ENCODE measurements at places on chromosomes 3 and 15.

DNA sequence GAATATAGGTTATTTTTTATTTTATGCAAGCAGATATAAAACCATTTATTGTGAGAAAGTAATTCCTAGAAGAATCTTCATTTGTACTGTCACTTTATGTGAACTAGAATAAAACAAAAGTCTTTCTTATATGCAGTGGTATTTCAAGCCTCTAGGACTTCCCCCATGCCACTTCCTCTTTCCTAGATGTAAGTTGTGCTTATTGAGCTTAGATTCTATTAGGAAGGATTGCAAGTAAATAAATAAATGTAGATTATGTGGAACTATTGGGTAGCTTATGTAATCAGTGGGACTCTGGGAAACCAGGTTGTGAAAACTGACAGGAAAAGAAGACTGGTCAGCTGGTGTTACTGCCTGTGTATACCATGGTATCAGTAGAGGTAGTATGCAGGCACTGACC is 169.7 kb downstream of the RSRC1 start:
- DNase-seq, result no peak

GRCh38 chr15:85027421-85027820 is 45.8 kb downstream of the PDE8A start:
- DNase-seq, result no peak

DNA sequence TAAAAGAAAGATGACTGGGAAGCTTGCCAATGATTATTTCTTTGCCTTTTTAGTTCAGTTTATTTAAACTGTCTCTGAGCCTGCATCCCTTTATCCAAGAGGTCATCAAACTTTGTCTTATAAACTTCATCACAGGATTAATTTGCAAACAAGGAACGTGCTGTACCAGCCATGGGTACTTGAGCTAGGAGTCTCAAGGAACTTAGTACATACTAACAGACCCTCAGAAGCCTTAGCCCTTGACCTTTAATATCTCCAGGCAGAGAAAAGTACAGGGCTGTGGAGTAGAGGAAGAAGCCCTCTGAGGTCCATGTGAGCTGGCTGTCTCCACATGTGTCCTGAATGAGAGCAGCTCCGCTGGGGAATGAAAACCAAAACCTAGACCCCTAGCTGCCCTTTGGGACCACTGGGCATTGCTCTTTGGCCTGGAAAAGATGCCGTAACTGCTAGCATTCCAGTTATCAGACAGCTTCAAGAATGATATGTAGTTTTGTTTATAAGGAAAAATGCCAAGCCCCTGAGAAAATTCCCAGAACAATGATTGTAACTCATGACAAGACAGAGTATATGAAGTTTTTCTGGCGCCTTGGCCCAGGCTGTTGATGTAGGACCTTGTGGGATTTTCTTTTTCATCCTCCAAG is 92.1 kb downstream of the ASB7 start:
- no peak for DNase-seq

GRCh38 chr3:196620161-196620604 is 19.3 kb upstream of the NRROS start:
- DNase-seq, result no peak

DNA sequence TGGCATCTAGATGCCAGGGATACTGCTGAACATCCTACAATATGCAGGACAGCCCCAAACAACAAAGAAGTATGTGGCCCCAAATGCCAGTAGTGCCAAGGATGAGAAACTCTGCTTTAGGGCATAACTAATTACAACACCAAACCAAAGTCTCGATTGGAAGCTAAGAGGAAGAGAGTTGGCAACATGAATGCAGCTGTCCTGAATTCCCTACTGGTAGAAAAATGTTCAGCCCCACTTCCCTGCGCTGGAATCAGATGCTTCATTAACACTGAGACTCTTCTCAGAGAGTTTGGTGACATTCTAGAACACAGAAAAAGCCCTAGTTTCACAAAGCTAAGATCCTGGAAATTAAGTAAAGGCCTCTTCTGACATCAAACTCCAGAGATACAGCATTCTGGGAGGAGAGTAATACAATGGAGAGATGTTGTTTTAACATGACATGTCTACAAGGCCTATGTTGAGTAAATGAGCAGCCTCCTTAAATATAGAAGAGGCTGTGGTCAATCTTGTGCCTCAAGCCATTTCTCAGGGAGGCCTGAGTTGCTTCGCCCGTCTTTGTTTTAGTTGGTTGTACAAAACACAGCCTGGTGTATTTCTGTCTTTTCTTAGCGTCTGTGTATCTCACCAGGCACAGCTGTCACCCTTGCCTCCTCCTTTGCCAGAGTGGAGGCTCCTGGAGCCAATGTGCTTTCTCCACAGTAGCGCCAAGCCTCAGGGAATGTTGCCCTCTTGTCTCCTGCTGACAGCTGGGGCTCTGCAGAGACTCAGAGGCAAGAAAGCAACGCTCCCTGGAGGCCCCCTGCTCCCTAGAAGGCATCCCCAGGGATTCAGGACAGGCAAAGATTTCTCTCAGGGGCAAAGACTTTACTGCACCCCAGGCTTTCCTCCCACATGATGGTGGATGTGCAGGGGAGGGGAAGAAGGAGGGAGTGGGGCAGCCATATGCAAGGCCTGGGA is 25.1 kb upstream of the CTNNB1 start:
- DNase-seq, result no peak

DNA sequence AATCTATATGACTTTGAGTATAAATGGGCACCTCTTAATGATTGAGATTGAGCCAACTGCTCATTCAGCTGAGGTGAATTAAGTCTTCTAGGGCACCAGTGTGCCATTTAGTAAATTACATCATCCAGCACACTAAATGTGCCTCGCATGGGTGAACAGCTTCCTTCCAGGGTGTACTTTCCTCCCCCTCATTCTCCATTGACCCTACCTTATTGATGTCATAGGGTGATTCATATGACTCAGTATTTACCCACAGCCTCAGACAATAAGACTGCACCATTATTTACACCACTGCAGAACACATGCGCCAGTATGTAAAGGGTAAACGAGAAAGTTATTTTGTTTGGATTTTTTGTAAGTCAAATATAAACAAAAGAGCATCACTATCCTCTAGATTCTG is 185.2 kb upstream of the ARL6 start:
- no peak for DNase-seq

GRCh38 chr15:85636351-85636750 is 158.4 kb downstream of the KLHL25 start:
- DNase-seq, result no peak

- DNase-seq, result no peak
These were observed 32.2 kb upstream of the CDCP1 start for GRCh38 chr3:45178183-45179023.

GRCh38 chr3:14640157-14640562 is 11.4 kb upstream of the CCDC174 start:
- no peak for DNase-seq

DNA sequence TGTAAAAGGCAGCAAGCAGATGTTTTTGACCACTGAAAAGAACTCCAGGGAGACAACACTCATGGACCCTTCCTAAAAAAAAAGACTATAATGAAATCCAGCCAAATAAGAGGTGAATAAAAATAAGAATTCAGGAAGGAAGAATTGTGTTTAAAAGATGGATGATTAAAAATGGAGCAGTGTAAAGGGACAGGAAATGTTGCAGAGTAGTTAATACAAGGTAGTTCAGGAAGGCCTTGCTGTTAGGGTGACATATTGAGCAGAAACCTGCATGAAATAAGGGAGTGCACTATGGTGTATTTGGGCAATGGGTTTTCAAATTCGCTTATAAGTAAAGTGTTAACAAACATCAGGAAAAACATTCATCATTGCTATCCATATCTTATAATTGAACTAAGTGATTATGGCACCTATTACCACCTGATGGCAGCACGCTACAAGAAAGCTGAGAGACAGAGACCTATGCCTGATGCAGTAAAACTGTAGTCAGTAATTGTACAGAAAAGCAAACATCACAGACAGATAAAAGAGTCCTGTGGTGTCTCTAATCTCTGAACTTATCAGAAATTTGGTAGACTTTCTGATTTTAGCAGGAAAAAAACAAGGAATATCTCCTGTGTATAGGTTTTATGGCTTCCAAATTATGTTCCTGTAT is 5.8 kb upstream of the DBR1 start:
- DNase-seq, result no peak

DNA sequence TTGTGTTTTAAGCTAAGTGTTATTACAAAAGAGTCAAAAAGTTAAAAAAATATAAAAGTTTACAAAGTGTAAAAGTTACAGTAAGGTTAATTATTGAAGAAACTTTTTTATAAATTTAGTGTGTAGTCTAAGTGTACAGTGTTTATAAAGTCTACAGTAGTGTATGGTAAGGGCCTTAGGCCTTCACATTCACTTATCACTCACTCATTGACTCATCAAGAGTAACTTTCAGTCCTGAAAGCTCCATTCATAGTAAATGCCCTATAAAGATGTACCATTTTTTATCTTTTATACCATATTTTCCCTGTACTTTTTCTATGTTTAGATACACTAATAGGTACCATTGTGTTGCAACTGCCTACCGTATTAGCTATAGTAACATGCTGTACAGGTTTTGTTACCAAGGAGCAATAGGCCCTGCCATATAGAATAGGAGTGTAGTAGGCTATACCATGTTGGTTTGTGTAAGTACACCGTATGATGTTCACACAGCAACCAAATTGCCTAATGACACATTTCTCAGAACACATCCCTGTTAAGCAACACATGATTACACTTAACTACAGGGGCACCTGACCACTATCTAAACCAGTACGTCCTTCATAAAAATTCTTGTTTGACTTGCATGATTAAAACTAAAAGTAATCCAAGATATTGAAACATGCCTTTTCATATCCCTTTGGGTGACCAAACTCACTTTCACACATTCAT is 17.2 kb downstream of the RAD18 start:
- no peak for DNase-seq

GRCh38 chr3:133914839-133915600 is 19.3 kb upstream of the RAB6B start:
- DNase-seq, result no peak

- DNase-seq, result no peak
These were observed 138.9 kb downstream of the CACNA1D start for GRCh38 chr3:53633197-53633787.

DNA sequence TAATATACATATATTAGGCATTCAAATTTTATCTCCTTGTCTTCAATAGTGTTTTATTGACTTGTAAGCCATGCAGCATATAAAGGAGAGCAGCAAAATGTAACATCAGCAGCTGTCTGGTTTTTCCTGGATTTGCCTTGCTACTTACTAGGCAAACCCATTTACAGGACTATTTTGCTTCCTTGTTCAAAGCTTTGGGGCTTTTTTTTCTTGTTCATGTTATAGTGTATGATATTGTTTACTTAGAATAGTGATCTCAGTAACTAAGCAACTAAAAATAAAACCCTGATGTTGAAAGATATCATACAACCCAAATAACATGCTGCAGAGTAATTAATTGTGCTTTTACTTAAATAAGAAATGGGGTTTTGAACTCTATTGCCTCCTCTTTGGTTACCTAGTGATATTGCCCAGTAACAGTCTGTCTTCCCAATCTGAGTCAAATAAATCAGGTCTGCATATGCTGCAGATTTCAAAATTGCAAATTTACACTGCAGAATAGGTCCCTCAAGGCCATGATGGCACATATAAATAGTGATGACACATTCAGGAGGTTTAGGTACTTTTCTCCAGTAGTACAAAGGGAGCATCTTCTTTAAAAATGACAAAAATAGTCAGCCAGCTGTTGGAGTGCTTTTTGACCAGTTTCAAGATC is 578.1 kb upstream of the NECTIN3 start:
- no peak for DNase-seq

- no peak for DNase-seq
These were observed 383.1 kb upstream of the TPRG1 start for GRCh38 chr3:188788621-188789081.

DNA sequence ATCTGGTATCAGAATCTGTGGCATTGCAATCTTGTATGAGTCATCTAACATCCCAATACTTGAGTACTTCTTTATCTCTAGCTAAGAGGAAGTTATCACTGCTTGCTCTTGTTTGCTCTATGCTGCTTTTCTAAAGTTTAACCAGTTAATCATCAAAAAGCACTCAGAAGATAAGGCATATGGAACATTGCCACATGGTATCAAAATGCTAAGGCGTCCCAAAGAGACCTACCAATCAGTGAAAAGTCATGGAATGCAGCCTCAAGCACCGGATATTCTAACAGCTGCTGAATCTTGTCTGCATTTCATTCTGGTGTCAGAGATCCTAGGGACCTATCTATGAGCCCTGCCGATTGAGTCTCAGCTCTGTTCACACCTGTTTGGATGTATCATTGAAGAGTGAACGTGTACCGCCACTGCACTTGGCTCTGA is 192.8 kb downstream of the ARPP21 start:
- DNase-seq, result no peak

- no peak for DNase-seq
These were observed 264.2 kb upstream of the LRRC3B start for GRCh38 chr3:26358405-26358804.

- DNase-seq, result no peak
These were observed 178.8 kb downstream of the CHST2 start for GRCh38 chr3:143298380-143298779.

DNA sequence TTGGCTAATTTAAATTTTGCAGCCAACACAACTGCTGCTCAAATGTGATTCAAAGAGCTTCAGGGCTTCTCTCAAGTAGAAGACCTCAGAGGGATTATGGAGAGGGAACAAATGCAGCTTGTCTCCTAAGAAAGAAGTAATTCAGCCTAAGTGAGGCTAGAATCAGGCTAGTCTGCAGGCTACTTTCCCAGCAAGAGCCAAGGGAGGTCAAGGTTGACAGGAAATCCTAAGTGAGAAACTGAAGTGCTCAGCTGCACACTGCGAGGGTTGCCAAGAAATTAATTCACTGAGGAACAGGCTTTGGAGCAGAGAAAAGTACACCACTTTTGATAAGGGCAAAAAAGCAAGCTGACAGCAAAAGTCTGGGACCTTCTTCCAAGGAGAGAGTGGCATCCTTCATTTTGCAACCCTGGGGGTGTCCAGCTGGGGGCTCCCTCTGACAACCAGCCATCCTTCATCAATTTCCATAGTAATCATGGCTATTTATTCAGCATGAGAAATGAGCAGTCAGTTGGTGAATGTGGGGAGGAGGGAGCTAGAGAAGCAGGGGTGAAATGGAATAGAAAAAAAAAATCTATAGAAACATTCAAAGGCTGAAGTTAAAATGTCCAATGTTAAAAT is 646.4 kb upstream of the ADAMTS9 start:
- DNase-seq, result no peak

GRCh38 chr3:151357463-151357850 is 27.1 kb downstream of the P2RY12 start:
- no peak for DNase-seq

DNA sequence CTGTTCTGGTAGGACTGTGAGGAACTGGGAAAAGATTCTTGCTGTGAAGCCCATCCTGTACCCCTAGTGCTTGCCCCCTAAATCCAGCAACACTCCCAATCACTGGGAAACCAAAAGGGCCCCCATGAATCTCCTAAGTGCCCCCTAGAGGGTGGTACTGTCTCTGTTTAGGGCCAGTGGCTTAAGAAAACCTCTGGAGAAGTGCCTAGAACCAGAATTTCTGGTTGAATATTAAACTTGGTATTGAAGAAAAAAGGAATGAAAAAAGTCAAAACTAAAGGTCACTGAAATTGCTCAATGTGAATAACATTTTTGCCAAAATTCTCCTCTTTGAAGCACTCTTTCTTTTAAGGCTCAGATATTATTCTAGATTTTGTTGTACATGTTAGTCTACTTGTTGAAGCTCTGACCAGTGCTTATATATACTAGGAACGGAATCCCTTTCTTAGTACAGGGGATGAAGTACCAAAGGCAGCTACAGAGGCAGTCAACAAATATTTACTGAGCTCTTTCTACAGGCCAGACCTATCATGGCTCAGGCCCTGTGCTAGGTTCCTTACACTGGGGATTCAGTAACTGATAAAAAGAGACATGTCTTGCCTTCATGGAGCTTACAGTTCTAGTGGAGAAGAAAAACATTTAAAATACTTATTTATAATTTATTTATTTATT is 138.8 kb downstream of the MYLK start:
- DNase-seq, result no peak

GRCh38 chr3:161556941-161557340 is 60.3 kb downstream of the OTOL1 start:
- no peak for DNase-seq

All from esophagus squamous epithelium (tissue), 5 donors.